NCI-H1436 treated with DMSO at 0.1 percent for 48 hours (cell line): ENCODE measurements at places on chromosomes 16 and 17.

DNA sequence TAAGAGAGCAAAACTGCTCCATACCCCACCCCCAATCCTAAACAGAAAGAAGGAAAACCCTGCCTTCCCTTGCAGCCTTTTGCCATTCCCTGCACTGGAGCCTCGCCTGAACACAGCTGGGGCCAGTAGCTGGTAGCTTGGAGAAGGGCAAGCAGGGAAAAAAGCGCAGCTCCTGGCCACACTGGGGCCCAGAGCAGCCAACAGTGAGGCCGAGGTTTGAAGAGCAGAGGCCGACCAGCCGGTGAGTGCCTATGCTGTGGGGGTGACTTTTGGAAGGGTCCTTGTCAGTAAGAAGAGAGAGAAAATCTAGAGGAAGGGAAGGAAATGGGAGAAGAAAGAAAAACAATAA, 3.2 kb upstream of the HOXB9 start:
- no peak for DNase-seq

DNA sequence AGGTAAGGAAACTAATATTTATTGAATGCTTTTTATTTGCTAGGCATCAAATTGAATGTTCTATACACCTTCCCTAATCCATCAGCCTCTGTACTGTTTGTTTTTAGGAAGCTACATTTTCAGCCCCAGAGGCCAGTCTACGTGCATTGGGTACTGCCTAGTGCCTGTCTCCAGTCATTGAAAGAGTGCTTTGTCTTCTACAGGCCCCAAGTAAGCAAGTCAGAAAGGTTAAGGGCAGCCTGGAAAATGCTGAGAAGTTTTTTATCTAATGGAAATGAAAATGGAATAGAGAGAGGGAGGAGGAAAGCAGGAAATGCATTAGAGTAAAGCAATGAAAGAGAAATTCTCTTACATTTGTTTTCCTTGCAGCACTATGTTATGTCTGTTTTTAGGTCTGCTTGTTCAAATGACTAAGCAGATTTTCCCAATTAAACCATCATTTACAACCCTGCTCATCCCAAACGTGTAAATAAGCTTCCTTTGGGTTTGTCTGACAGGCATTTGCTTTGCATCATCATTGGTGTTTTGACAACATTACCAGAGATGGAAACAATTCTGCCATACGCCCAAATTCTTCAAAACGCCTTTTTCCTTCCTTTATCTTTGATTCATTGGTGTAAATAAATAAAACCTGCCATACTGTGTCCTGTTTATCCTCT, 116.0 kb upstream of the GOT2 start:
- no peak for DNase-seq

- DNase-seq = no peak
Measured at GRCh38 chr17:45791041-45791582, 7.0 kb downstream of the CRHR1 start.

- DNase-seq = no peak
Measured at GRCh38 chr17:69331756-69332155, 4.8 kb upstream of the ABCA5 start.

- DNase-seq = no peak
Measured at GRCh38 chr16:48272837-48273421, 25.6 kb upstream of the ABCC11 start.

GRCh38 chr17:73194514-73195222, 1.8 kb downstream of the COG1 start:
- DNase-seq = no peak

DNA sequence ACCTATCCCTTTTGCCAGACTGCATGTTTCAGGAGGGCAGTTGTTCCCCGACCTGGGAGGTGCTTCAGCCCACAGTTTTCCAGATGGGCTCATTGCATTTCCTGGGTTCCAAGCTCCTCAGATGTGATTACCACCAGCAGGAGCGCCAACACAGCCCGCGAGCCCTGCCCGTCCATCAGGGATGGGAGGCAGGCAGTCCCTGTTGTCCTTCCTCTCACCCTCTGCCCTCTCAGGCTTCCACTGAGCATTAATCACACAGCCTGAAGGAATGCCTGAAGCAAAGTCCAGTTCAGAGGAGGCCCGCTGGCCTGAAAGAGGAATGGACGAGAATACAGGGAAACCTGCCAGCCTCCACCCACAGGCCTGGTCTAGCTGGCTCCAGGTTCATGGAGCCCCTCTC, 256.3 kb upstream of the SDK2 start:
- no peak for DNase-seq

DNA sequence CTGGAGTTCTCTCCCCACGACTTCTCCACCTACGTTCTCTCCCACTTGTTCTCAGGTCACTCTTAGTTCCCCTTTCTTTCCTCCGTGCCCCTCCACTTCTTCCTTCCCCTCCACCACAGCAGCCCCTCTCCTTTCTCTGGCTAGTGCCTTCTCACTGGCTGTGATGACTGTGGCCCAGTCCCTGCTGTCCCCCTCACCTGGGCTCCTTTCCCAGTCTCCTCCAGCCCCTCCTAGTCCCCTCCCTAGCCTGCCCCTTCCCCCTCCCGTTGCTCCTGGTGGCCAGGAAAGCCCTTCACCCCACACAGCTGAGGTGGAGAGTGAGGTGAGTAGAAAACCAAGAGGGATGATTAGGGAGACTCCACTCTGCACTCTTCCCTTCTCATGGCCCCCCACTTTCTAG, 3.4 kb downstream of the COA3 start:
- no peak for DNase-seq

DNA sequence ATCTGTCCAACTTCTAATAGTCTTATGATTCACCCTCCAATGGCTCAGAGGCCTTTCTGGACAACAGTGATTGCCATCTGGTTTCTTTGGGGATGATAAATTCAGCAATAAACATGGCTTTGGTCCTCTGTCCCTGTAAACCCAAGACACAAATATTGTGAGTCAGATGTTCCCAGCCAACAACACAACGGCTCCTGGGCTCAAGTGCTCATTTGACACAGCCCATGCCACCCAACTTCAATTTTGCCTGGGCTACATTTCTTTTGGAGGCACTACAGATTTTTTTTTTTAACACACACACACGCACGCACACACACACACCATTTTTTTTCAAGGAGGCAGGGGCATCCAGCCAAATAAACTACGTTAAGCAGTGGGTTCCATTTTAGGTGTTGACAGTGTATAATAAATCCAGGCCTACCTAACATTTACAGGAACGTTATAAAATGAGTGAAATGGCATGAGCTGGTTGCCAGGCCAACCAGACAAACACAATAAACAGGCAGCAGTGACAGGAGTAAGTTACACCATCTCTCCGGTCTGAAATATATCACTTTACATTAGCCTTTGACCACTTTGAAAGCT, 939.9 kb upstream of the SOX9 start:
- peak; percentile 37 for DNase-seq

GRCh38 chr16:67528222-67528869, at the start of gene RIPOR1:
Gene RIPOR1 (plus strand): TSS chr16:67528829. CDS start chr16:67538447, 9,618 bp downstream.
- DNase-seq = no peak

GRCh38 chr17:29733166-29733565, 110.5 kb upstream of the CORO6 start:
- DNase-seq = no peak

- no peak for DNase-seq
Measured at GRCh38 chr17:58010067-58010799, 3.2 kb upstream of the SRSF1 start.

DNA sequence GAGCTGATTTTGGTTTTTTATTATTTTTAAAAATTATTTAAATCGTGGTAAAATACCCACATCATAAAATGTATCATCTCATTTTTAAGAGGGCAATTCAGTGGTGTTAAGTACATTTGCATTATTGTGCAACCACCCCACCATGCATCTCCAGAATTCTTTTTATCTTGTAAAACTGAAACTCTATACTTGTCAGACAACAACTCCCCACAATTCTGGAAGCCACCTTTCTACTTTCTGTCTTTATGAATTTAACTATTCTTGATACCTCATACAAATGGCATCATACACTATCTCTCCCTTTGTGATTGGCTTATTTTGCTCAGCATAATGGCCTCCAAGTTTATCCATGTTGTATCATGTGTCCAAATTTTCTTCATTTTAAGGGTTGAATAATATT, 97.9 kb downstream of the HS3ST3B1 start:
- no peak for DNase-seq

DNA sequence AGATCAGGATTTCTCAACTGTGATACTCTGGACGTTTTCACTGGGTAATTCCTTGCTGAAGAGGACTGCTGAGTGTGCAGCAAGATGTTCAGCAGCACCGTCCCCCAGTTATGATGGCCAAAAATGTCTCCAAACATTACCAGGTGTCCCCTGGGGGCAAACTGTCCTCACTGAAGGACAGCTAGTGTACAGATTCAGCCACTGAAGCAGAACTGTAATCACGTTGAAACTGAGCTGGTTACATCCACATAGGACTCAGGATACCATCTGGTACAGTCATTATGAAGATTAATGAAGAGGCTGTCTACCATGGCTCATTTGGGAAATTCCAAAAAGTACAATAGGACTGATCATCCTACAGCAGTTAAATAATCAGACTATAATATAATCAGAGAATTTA, 43.3 kb upstream of the GINS3 start:
- no peak for DNase-seq

DNA sequence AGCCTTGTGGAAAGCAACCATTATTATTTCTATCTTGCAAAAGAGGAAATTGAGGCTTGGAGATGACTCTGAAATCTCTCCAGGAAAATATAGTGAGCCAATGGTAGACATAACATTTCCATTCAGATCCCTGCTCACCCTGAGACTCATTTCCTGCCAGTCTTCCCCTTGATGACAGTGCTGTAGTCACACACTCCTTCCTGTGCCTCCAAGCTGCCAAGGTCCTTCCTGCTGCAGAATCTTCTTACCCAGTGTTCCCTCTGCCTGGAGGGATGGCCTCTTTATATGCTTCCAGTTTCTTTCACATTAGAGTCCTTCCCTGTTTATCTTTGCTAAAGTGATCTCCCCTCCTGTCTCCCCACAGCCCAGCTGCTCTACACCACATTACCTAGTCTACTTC, 648.1 kb downstream of the TOX3 start:
- no peak for DNase-seq

GRCh38 chr17:81455387-81455786, 57.2 kb downstream of the ACTG1 start:
- DNase-seq = no peak

DNA sequence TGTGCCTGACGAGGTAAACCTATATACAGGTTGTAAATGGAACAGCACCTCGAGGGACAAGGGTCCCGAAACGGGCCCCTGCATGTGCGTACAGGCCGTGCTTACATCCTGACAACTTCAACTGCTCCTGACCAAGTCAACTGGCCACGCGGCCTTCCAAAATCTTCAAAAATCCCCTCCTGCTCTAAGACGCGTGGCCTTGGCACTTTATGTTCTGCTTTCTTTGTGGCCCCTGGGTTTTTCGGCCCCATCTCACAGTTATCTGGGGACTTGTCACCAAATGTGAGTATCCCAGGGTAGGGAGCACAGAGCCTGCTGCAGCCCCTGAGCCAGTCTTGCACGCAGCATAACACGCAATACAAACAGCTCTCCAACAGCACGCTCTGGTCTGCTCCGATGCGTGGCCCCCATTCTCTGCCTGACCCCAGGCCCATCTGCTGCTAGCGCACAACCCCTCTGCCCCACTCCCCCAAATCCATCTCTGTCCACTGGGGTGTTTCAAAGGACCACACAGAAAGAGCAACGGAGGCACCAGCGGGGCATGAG, 659 bp downstream of the RPH3AL start:
- DNase-seq = no peak

- no peak for DNase-seq
Measured at GRCh38 chr17:76248013-76248782, 7.9 kb upstream of the RNF157 start.

- no peak for DNase-seq
Measured at GRCh38 chr17:69593716-69594115, 179.2 kb downstream of the MAP2K6 start.

- DNase-seq = no peak
Measured at GRCh38 chr16:85961988-85962915, 63.3 kb downstream of the IRF8 start.

- no peak for DNase-seq
Measured at GRCh38 chr17:65523411-65523810, 38.0 kb downstream of the AXIN2 start.

DNA sequence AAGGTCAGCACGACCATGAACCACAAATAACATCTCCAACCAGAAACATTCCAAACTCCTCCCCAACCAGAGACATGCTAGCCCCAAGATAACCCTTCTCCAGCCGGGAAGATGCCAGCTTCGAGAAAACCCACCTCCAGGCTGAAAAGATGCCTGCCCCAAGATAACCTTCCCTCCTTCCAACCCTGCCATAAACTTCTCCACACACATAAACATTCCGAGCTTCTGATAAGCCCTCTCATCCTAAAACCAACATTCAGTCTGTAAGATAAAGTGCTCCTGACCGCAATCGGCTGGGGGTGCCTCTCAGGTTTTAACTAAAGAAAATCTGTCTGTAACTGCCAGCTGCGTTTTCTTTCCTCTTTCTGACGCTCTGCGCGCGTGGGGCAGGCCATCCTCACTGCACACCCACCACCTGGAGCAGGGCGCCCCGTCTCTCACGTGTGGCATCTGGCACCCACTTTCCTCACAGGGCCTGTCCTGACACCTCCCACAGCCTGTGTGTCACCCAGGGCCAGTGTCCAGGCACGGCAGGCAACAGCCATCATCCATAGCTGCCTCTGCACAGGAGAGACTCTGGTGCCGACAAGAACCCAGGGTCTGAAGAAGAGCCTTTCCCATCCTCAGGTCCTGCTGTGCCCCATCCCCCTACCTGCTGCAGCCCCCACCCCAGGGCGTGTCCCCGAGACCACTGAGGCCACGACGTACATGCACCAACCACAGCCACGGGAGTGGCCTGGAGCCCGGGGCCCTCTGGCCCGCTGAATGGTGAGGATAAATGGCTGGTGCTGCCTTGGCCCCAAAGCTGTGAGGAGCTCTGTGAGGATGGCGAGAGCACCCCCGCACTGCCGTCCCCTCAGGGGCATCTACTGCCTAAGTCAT, 3.7 kb downstream of the TEPSIN start:
- DNase-seq = no peak

DNA sequence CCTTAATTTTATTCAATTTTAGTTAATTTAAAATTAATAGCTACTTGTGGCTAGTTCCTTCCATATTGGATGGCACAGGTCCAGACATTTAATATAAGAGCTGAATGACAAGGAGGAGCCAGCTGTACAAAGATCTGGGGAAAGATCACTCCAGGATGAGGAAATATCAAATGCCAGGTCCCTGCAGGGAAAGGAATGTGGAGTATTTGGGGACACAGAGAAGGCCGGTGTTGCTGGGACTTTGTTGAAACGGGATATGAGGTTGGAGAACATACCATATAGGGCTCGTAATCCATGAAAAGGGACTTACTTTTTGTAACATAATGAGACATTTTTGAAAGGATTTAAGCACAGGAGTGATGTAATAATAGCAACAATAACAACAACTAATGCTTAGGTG, 426.8 kb downstream of the HS3ST4 start:
- DNase-seq = no peak

GRCh38 chr17:31573047-31573446, 181.6 kb downstream of the RAB11FIP4 start:
- DNase-seq = no peak

GRCh38 chr17:1896243-1897104, 66.7 kb downstream of the RPA1 start:
- no peak for DNase-seq
